ENCODE measurements at places on chromosomes 1 and 21.

DNA sequence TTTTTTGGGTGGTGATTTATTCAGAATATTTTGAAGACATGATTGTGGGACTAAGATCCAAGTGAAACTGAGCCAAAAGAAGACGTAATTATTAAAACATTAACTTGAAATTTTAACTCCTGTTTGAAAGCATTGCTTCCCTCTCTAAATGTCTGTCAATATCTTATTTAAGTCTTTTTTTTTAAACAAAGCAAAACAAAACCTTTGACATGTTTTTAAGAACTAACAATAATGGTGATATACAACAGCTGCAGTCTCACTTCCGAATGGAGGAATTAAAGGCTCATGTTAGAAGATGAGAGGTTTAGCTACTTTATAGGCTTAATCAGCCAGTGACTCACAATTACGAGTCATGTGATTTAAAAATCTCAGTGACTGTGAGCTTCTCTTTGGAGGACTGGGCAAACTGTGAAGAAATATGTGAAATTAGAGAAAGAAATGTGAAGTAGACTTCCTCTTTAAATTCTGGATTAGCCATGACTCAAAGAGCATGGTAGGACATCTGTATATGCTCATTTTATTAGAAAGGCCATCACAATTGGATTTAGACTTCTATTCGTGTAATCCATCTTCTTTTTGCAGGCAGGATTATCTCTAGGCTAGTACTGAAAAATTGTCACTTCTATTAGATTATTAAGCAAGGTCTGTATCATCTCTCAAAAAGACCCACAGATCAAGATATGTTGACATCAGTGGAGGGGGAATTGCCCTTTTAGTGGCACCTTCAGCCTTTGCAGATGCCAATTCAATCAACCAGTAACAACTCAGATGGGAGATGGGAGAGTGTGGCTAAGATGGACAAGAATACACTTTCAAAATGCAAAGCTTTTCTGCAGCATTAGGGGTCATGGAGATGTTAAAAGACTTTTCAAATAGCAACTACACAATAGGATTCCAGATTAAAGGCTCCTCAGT is 28.7 kb downstream of the KCNA3 start:
- no peak for DNase-seq

- no peak for DNase-seq
These were observed 31.7 kb downstream of the SKI start for GRCh38 chr1:2259668-2260402.

GRCh38 chr1:94854458-94855306 is 34.5 kb downstream of the SLC44A3 start:
- DNase-seq, result peak; percentile 90

GRCh38 chr1:99786751-99787501 is 20.5 kb upstream of the FRRS1 start:
- DNase-seq, result no peak

Data from fibroblast of the conjunctiva (primary cell).